ENCODE measurements at places on chromosomes 13 and 19.

- no peak for ATAC-seq
Observed at GRCh38 chr13:75334634-75335447, 147.1 kb downstream of the TBC1D4 start.

DNA sequence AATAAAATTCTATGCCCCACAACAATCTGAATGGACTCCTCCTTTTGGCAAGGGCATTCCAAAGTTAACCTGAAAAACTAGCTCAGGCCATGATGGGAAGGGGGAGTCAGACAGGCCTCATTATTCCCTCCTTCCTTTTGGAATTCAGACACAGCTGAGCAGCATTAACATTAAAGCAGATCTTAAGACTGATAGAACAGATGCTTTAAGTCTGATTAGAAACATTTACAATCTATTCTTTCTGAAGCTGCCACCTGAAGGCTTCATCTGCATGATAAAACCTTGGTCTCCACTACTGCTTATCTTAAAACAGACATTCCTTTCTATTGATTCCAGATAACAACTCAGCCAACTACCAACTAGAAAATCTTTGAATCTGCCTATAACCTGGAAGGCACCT lies 98.9 kb downstream of the UGGT2 start:
- no peak for ATAC-seq

DNA sequence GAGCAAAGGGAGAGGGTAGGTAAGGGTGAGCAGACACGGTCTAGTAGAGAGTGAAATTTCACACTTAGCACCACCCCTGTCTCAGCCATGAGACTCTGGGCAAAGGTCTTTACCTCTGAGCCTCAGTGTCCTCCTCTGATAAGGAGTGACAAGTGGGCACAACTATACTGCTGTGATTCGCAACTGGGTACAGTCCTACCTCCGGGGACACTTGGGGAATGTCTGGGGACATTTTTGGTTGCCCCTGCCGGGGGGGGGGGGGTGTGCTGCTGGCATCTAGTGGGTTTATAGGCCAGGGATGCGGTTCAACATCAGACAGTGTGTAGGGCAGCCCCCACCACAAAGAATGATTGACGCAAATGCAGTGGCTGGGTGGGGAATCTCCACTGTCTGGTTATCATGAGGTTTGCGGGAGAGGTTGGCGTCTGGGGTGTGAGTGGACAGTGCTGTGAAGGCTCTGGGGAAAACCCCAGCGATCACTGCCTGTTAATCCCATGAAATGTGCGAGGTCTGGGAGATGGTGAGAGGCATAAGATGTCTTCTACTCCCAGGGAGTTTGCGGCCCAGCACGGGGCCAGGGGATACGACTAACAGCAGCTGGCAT lies 4.3 kb downstream of the NACC1 start:
- ATAC-seq, result no peak

DNA sequence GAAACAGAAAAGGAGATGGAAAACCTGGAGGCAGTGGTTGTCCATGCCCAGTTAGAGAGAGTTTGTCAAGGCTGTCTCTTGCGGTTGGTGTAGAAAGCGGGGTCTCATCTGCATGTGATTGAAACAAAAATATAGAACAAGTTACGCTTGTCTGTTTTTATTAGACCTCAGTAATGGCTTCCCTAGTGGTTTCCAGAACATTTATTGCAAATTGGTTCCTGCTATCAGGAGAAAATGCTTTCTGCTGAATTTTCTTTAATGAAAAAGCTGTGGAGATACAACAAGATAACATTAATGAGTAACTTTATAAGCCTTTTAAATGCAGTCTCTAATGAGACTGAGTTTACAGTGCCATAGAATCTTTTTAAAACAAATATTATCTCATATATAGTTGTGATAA lies 378.0 kb downstream of the DACH1 start:
- no peak for ATAC-seq

GRCh38 chr13:110353339-110353977 lies 46.4 kb downstream of the COL4A2 start:
- ATAC-seq, result no peak

DNA sequence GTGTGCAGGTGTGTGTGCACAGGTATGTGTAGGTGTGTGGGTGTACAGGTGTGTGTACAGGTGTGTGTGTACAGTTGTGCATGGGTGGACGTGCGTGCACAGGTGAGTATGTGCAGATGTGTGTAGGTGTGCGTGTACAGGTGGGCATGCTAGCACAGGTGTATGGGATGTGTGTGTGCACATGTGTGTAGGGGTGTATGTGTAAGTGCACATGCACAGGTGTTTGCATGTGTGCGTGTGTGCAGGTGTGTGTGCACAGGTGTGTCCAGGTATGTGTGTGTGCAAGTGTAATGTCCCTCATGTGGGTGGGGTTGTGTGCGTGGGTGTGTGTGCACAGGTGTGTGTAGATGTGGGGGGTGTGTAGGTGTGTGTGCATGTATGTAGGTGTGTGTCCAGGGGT lies 27.5 kb upstream of the TFDP1 start:
- ATAC-seq, result no peak

- ATAC-seq, result no peak
Observed at GRCh38 chr13:46101002-46101401, 3.8 kb downstream of the CPB2 start.

DNA sequence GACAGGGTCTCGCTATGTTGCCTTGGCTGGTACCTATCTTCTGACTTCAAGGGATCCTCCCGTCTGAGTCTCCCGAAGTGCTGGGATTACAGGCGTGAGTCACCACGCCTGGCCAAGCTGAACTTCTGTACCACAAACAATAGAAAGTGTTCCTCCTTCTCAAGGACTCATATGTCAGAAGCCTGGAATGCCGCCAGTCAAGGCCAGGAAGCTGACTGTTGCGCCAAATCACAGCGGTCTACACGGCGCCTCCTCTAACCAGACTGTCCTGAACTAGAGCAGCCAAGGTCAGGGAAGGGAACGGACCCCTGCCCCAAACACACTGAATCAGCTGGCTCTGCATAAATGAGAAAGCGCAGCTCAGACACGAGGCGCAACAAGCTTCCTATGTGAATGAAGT lies 14.6 kb downstream of the RAB20 start:
- ATAC-seq, result no peak

- no peak for ATAC-seq
Observed at GRCh38 chr13:98923641-98924397, 54.0 kb downstream of the DOCK9 start.

- ATAC-seq, result no peak
Observed at GRCh38 chr13:87080100-87080779, 590.9 kb upstream of the SLITRK5 start.

GRCh38 chr19:695352-695949 lies at the start of gene PRSS57:
Gene PRSS57, minus strand, starts transcription at chr19:695452. Its CDS starts 22 bp downstream, at chr19:695430.
- ATAC-seq, result no peak

DNA sequence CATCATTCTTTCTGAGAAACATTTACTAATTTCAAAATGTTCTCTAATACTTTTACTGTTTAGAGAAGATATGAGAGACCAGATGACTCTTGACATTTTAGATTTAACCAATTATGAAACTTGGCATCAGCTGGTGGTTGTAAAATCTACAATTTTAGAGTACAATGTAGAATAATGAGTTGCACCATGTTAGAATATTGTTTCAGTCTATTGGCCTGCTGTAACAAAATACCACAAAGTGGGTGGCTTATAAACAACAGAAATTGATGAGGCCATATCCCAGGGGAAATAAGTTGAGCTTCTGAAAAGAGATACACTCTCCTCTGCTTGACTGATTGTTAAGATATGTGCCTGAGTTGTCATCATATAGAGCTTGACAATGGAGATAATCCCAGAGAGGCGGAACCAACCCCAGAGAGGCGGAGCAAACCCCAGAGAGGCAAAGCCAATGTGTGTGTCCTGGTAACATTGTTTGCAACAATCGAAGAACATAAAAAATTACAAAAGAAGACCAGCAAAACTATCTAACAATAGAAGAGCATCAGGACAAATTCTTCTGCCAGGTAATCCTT lies 373.0 kb upstream of the SLITRK1 start:
- ATAC-seq, result no peak

DNA sequence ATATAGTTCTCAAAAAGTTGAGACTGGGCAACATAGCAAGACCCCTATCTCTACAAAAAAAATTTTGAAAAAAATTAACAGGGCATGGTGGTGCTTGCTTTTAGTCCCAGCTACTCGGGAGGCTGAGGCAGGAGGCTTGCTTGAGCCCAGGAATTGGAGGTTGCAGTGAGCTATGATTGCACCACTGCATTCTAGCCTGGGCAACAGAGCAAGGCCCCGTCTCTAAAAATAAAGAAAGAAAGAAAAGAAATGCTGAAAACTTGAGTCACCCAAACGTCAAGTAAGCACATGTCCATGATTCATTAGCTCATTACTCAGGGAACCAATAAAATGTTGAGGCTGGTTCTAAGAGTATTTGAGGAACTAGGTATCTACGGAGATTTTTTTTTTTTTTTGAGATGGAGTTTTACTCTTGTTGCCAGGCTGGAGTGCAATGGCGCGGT lies 33.9 kb upstream of the SEMA6B start:
- ATAC-seq, result no peak

DNA sequence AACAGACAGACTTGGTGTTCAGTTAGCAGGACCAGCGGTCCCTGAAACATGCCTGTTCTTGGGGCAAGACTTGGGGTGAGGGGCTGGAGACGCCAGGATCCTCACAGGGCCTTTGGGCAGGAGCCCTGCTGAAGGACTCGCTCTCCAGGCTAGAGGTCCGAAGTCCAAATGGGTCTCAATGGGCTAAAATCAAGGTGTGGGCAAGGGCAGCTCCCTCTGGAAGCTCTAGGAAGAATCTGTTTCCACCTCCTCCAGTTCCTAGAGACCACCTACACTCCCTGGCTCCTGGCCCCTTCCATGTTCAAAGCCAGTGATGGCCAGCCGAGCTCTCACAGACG lies 111.3 kb downstream of the TUBA3C start:
- no peak for ATAC-seq

GRCh38 chr13:75762076-75762937 lies 126.2 kb downstream of the LMO7 start:
- peak; percentile 88 for ATAC-seq

- peak; percentile 41 for ATAC-seq
Observed at GRCh38 chr19:19115954-19116353, 22.3 kb downstream of the TMEM161A start.

- ATAC-seq, result no peak
Observed at GRCh38 chr13:44135566-44135965, 238.1 kb upstream of the SERP2 start.

GRCh38 chr13:110663491-110663890 lies 42.4 kb downstream of the CARS2 start:
- ATAC-seq, result no peak

GRCh38 chr19:4803736-4804695 lies 12.5 kb downstream of the FEM1A start:
- ATAC-seq, result peak; percentile 85

- ATAC-seq, result no peak
Observed at GRCh38 chr19:34257559-34257924, 3.2 kb downstream of the GARRE1 start.

DNA sequence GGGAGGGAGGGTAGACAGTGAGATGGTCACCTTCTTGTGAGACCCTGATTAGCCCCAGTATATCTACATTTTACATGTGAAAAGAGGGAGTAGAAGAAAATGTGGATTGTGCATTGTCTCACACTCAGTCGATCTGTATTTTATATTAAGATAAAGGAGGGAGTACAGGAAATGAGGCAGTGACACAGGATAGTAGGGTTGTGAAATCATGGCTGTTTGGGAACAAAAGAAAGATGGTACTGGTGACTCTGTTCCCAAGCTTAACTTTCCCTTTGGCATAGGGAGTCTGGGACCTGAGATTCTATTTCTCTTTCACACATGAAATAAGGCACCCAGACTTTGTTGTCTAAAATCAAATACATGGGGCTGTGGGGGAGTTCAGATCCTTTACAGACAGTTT lies 194.7 kb downstream of the ABCC4 start:
- ATAC-seq, result no peak

GRCh38 chr13:24894972-24895300 lies 131.0 kb downstream of the RNF17 start:
- no peak for ATAC-seq

- no peak for ATAC-seq
Observed at GRCh38 chr13:23129331-23129730, 51.4 kb upstream of the SGCG start.

DNA sequence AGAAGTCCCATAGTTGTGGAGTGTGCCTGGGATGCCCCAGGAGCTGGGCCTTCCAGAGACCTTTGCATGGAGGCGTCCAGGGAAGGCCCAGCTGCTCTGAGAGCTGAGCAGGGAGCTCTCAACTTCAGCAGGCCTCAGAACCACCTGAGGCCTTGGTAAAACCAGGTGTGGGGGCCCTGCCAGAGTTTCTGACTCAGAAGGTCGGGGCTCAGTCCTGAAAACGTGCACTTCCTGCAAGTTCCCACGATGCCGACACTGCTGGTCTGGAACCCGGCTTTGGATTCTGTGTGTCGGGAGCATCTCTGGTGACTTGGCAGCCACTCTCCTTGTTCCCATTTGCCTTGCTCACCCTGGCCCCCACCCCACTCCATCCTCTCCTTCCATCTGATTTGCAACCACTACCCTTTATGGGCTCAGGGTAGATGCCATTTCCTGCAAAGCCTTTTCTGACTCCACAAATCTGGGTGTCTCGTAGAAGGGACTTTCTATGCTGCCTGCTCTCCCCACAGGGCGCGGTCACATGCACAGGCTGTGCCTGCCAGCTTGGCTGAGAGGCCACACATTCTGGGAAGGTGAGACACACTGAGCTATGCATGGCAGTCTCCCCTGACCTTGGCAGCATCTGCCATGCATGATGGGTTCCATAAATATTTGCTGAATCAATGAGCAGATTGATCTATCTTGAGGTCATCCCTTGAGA lies 244.7 kb downstream of the COL4A1 start:
- ATAC-seq, result no peak

DNA sequence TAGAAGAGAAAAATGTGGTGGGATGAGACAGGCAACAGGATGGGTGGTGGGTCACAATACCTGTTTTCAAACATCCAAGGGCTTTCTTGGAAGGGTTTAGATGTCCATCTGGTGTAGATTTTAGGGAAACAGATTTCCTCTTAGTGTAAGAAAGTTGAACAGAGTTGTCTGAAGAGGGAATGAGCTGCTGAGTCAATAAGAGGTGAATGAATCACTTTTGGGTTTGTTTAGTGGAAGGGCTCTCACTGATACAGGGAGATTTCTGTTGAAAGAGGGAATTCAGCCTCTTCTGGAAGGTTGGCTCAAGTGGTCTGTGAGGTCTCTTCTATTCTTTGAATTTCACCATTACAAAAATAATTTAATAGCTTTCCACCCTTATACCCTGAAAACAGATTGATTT lies 54.6 kb downstream of the LACC1 start:
- ATAC-seq, result no peak

DNA sequence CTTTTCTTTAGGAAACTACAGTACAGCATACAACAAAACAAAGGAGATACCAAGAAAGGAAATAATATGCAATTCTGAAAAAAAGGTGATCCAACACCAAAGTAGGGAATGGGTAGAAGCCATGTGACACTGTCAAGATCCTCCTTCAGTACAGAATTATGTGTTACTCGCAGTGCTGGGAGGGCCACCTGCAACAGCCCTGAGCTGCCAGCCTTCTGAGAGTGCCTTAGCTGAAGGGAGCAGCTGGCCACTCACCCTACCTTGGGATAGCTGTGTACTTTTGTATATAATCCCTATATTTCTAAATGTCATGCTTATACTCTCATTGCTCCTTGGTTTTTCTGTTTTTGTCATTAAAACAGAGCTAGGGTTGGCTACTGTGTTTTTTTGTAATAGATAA lies 1518.2 kb upstream of the PCDH20 start:
- no peak for ATAC-seq

Data from activated CD4-positive, CD25-positive, alpha-beta regulatory T cell treated with anti-CD3 and anti-CD28 coated beads, Interleukin-2, amount 50 U/mL, for 24 hours (primary cell).